ENCODE measurements at places on chromosomes 12 and 14.
A peak's percentile ranks its signal among the peaks of the same experiment; 100 is the strongest.

DNA sequence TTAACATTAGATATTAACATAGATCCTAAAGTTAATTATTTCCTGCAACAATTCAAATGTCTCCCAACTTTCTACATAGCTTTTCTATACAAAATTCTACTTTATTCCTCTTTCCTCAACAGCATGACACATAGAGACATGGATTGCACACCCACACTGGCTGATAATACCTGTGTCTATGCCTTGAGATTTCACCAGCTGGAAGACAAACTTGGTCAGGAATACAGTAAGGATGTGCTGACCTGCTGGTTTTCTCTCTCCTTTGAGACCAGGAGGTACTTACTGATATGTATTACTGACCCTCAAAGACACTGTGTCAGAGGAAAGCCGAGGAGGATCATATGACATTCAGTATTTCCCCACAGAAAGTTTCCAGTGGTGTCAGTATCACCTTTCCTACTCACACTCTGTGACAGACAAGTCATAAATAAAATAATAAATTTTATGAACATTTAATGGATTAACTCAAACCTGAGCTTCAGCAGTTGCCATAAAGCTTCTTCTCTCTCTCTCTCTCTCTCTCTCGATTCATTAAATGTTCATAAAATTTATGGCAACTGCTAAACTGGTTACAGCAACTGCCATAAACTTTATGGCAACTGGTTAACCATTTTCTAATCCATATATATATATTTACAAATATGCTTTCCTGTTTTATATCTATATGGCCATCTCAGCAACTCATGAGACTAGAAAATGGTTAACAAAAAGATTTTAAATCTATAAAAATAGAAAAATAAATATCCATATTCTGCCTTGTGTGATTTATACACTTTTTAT, 22.7 kb downstream of the EIF2S3B start:
- no peak for DNase-seq

DNA sequence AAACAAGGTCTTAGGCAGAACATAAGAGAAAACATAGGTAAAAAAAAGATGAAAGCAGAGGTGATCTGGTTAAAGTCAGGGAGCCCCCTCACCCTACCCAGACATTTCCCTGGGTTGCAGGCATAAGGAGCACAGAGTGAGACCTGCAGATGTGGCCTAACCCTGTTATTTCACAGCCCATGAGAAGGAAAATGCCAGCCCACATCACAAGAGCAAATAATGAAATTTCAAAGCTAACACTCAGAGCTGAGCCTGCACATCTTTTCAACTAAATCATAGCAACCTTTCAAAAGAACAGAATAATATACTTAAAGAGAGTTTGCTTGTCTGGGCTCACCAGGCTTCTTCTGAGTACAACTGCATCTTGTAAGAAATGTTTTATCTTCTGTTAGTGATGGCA, 295.4 kb downstream of the RPAP3 start:
- no peak for DNase-seq

GRCh38 chr12:10554756-10555481, 49.2 kb downstream of the EIF2S3B start:
- DNase-seq = no peak

DNA sequence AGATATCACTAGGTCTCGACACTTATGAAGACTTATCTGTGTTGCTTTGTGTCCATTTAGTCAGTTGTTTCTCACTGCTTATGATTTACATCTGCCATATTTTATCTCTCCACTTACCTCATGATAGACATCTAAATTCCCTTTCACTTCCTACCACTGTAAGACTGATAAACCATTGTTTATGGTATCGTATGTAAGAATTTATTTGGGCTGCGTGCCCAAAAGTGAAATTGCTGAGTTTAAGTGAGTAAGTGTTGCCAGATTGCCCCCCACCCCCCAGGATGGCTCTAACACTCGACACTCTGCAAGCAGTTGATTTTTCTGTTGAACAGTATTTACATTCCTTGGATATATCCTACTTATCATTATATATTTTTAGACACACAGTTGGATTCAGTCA, 69.9 kb upstream of the MON2 start:
- no peak for DNase-seq

DNA sequence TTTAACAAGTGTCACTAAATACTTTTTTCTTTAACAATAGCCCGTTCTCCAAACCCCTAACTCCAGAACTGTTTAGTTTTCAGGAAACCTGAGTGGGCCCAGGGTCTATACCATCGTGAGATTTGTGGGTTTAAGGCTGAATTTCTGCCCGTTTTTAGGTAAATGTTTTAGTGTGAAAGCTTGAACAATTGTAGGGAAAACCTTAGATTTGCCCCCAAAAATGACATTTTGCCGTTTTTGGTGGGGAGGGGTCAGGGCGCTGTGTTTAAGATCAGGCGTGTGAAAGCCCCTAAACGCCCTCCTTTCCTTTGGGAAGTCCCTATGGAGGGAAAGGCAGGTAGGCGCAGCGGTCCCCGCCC, 320 bp upstream of the PRPF39 start:
- DNase-seq = no peak

- DNase-seq = no peak
Observed at GRCh38 chr12:64091186-64091585, 130.9 kb downstream of the KICS2 start.

DNA sequence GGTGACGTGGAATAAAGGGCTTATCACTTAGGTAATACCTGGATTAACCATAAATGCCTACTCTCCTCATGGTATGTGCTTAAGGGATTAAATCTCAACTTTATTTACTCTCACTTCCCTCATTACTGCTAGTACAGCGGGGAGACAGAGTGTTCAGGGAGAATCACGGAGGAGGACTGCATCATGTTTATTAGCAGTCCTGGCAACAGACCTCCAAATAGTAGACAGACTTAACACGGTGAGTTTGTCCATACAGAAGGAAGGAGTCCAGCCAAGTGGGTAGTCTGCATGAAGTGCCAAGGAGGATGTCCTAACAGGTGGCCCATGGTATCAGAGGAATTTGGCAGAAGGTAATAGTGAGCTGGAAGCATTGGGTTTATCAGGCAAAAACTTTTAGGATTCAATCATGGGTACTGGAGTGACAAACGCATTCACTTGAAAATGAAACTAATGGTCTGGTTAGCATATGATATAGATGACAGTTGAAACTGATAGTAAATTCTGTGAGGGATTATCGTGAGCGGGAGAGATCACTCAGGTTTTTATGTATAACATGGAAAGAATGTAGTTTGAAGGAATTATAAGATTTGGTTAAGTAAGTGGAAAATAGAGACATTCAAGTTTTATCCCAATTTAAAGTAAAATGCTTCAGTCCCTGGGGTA, 471.8 kb downstream of the TMEM117 start:
- peak; percentile 77 for DNase-seq

DNA sequence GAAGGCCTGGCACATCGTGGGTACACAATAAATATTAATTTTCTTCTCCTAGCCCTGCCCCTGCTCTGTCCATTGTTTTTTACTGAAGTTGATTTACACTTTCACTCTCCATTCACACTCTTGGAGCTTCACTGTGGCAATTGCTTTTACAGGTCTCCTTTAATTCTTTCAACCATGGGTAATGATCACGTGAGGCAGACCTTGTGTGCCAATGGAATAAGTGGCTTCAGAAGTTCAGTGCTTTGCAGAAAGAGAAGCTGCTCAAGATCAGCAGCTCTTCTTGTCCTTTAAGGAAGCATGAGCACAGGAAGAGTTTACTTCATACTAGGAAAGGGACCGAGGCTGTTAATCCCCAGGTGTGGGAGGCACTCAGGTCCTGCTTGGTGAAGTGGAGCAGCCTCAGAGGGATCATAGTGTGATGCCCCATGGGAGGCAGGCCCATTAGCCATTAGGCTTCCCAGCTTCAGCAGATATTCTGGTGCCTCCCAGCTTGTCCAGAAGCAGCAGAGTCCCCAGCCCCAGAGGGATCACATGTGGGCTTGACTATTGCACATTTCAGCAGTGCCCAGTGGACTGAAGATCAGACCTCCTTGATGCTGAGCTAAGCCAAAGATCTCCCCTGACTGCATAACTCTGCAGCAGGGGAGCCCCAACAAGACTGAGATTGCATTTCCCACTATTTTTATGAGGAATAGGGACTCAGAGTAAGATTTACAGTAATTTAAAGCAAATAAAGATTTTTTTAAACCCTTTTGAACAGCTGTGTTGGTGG, 5.0 kb upstream of the SLC35F4 start:
- DNase-seq = no peak

- DNase-seq = peak; percentile 84
Observed at GRCh38 chr12:3275171-3276041, 198.2 kb downstream of the TSPAN9 start.

DNA sequence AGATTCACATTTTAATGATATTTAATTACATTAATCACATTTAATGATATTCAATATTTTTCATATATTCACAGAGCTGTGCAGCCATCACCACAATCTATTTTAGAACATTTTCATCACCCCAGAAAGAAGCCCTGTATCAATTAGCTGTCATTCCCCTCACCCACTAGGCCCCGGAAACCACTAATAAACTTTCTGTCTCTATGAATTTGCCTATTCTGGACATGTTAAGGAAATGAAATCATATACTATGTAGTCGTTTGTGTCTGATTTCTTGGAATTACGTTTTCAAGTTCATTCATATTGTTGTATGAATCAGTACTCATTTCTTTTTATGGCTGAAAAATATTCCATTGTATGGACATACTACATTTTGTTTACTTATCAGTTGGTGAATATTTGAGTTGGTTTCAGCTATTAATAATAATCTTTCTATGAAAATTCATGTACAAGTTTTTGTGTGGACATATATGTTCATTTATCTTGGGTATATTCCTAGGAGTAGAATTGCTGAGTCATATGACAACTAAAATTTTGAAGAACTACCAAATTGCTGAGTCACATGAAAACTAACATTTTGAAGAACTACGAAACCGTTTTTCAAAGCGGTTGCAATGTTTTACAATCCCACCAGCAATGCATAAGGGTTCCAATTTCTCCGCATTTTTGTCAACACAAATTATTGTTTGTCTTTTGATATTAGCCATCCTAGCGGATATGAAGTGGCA, 11.7 kb upstream of the OTOGL start:
- no peak for DNase-seq

DNA sequence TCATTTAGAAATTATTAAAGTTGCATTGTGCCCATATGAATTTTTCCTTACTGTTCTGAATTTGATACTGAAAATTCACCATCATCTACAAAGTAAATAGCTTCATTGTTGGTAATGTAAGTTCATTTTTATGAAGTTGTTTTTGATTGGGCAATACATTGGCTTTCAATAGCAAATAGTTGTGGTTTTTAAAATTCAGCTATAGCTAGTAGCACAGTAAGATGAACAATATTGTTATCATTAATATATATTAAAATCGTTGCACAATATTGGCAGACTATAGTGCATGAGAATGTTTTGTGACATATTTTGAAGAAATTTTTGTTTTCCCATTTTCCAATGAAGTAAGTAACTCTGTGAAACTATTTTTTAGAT, 575.0 kb downstream of the PRKD1 start:
- DNase-seq = no peak

DNA sequence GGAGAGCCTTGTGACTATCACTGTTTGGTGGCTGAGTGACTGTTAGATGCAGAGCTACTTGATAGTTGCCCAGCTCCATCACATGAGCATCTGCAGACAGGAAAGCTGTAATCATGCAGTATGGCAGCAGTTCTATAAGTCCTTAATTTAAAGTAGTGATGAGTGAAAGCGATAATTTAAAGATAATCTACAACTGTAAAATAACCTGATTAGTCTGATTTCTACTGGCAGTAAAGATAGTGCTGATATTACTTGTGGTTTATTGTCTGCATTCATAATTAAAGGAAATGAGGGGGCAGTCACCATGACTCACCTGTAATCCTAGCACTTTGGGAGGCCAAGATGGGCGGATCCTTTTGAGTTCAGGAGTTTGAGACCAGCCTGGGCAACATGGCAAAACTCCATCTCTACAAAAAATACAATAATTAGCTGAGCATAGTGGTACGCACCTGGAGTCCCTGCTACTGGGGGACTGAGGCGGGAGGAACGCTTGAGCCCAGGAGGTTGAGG, 41.2 kb upstream of the PLEKHD1 start:
- no peak for DNase-seq

GRCh38 chr12:10365696-10366405, 24.0 kb downstream of the KLRK1 start:
- DNase-seq = peak; percentile 20
